ENCODE measurements at places on chromosomes 3 and 15.

GRCh38 chr3:11770477-11771391 lies 76.0 kb downstream of the TAMM41 start:
- peak; percentile 38 for DNase-seq

GRCh38 chr3:71395470-71395869 lies 188.1 kb downstream of the FOXP1 start:
- DNase-seq: no peak

DNA sequence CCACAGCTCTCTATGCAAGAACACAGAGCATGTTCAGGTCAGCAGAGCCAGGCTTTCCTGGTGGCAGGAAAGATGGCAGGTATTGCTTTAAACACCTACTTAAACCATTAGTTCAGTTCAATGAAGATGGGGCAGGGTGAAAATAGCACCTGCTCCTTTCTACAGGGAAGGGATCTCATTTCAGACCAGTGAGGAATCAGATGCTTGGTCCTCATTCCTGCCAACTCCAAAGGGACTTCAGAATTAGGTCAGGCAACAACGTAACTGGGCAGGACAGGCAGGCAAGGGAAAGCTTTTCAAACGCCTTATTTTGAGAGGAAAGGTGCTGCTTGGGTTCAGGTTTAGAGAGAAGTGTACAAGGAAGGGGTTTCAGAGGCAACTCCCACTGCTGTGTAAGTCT lies 12.6 kb upstream of the RPS17 start:
- no peak for DNase-seq

- DNase-seq: no peak
Observed at GRCh38 chr3:47628426-47628825, 49.8 kb upstream of the CSPG5 start.

DNA sequence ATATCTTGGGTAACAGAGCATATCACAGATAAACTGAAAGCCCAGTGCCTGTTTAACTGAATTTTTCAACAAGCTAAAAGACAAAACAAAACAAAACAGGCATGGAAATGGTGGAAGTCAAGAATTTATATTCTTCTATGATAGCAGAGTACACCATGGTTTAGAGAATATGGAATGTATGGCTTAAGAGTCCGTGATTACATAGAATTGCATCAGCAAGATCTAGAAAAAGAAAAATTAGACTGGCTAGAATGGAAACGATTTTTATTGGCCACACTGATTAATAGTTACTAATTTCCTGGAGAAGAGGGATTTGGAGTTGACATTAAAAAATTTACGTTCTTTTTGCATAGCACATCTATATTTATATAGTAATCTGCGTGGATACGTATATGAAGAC lies 435.2 kb upstream of the DPPA4 start:
- no peak for DNase-seq

- peak; percentile 18 for DNase-seq
Observed at GRCh38 chr3:184543843-184544512, 17.6 kb upstream of the EPHB3 start.

DNA sequence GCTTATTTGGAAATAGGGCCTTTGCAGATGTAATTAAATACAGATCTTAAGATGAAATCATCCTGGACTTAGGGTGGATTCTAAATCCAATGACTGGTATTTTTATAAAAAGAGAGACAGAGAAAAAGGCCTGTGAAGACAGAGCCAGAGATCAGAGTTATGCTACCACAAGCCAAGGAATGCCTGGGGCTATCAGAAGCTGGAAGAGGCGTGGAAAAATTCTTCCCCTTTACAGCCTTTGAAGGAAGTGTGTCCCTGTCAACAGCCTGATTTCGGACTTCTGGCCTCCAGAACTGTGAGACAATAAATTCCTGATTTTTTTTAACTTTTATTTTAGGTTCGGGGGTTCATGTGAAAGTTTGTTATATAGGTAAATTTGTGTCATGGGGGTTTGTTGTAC lies 154.1 kb upstream of the CADPS start:
- no peak for DNase-seq

- no peak for DNase-seq
Observed at GRCh38 chr15:62528505-62528904, 363.4 kb upstream of the C2CD4B start.

- DNase-seq: no peak
Observed at GRCh38 chr3:50177346-50177745, 14.1 kb upstream of the GNAT1 start.

GRCh38 chr3:72483554-72484104 lies 364.6 kb downstream of the SHQ1 start:
- no peak for DNase-seq

DNA sequence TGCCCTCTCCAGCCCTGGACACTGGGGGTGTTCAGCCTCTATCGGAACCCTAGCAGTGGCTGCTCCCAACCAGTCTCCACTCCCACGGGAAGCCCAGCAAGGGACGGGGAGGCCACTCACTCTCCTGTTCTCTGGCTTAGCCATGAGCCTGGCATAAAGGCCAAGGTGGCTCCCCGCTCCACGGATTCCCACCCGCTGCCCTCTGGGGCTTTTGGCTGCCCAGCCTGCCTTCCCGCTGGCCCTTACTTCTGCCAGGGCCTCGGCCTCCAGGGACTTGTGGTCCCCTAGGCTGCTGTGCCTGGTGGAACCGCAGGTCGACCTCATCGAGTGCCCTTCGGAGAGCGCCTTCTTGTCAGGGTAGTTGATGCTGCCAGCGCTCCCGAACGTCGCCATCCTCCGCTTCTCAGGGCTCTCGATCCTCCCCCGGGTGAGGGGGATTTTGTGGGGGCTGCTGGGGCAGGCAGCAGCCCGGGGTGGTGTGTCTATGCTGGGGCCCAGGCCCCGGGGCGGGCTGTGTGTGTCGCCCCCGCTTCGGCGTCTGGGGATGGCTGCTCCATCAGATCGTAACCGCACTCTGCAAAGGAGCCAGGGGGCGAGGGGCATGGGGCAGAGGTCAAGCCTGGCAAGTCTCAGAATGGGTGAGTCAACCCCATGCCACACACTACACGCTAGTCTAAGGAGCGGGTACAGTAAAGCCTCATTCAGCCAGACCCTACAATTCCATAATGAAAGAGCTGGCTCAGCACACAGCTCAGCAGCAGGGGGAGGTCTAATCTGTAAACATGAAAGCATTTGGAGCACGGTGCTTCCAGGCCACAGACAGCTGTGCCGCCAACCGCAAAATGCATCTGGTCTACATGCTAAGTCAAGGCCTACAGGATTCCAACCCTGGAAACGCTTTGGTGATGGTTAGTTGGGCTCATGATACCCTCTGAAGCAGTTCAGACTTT lies 27.3 kb upstream of the RAD18 start:
- no peak for DNase-seq

- no peak for DNase-seq
Observed at GRCh38 chr3:38047896-38048295, 8.9 kb downstream of the DLEC1 start.

DNA sequence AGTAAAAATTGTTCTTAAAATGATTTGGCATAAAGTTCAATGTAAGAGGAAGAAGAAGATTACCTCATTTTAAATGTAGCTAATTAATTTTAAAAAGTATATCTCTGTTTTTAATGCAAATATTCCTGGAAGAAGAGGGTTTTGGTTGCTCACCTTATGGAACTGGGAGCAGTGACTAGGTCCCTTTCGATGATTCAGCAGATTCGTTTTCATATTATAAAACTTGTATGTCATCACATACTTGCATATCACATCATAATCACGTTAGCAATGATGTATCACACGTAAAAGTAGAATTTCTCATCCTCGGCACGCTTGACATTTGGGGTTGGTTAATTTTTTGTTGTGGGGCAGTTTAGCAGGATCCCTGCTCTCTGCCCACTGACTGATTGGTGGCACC lies 47.6 kb downstream of the GPR160 start:
- no peak for DNase-seq

DNA sequence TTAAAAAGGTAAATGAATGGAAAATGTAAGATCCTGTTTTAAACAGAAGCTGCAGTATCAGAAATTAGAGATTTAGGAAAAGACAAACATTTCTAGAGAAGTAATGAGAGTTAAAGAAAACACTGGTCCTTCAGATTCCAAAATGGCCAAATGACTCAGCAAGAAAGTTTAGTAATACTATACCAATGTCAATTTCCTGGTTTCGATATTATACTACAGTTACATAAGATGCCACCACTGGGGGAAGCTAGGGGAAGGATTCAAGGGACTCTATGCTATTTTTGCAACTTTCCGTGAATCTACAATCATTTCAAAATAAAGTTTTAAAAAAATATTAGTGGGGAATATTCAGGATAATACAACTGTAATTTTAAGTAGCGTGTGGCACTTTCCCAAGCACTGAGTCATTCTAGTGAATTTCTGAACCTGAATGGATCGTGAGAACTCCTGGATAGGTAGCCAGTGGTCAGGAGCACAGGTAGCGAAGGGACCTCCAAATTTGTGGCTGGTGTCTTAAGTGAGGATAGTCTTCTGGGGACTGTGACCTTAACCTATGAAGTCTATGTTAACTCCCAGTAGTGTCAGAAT lies 37.6 kb downstream of the TMCC1 start:
- DNase-seq: no peak

- DNase-seq: no peak
Observed at GRCh38 chr15:44716983-44717602, 5.8 kb downstream of the B2M start.

DNA sequence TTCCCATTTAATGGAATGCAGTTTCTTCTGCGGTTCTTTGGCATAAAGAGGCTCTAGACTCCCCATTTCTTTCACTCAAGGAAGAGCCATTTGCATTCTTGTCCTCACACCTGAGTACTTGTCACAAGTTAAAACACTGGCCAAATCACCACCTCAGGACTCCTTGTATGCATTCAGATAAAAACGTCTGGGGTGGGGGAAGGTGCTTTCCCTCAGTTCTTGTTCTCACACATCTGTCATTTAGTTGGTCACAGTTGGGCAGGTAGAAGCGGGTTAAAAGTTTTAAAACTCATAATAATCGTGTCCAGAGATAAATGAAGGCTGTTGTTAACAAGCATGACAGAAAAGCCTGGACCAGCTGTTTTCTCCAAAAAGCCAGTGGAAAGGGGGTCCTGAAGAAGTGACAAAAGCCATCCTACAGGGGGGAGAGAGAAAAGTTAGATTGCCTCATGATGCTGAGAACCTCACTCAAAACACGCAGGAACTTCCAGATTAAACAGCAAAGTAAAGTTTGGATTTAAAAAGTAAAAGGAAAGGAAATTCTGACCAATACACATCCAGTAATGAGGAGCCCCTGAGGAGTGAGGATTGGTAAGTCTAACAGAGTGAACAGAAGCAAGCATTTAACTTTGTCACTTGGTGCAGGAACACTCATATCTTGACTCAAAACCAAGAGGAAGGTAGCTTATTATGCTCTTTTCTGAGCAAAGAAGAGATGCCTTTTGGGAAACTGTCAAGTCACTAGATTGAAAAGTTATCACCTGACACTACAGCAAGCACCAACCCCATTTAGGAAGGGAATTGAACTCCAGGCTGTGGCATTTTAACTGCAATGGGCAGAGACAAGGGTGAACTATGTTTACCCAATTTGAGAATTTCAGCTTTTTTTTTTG lies 2.8 kb downstream of the BCL2L10 start:
- DNase-seq: no peak

DNA sequence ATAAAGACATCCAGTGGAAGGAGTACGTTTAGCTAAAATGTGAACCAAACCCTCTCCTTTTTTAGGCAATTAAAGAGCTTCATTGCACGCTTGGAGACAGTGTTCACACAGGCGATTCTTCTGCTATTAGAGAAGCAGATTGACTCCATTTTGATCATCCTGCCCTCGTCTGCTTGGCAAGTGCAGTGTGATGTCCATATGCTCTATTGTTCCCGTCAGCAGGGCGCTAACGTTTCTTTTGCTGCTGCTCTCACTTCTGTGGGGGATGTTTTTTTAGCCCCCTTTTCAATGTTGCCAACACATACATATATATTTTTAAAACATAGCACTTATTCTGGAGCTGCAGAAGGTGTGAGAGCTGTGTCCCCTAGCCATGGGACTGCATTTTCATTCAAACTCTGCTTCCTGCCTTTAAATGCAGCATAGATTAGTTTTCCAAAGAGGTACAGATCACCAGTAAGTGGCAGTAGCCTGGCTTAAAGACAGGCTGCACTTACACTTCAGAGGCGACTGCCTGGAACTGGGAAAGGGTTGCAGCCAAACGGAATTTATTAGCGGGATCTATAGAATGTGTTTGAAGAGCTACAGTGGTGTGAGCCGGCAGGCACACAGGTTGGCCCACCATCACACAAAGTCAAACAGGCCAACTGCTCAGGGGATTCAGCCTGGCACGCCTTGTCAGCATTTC lies 292.6 kb upstream of the DPH6 start:
- DNase-seq: no peak

DNA sequence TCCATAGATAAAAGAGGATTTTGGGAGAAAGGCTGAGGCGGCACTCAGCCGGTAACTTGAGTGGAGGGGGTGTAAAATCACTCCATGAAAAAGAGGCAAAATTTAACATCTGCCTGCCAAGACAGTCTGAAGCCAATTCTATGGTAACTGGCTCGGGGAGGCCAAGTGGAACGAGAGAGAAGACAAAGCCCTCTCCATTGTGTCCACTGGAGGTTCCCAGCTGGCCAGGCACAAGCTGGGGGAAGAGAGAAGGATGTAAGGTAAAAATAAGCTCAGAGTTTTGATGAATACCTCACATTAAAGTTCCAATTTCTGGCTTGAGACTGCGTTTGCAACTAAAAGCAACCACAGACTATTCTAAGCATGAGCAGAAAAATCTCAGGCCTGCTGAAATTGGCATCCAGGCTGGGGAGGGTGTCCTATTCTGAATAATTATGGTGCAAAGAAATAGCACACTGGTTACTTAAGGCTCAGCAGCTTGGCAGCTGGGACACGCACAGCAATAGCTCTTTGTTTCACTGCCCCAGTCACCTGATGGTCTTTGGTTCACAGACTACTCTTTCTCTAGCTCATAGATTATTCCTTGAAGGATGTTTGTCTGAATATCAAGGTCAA lies 48.8 kb downstream of the CHRD start:
- no peak for DNase-seq

Measured in esophagus squamous epithelium (tissue), 5 donors.